ENCODE measurements at places on chromosomes 12 and 14. TPM values are rescaled to one million over a fixed set of nuclear protein-coding genes. Genes with fewer than 3 reads are reported as not detected.
A peak's percentile ranks its signal among the peaks of the same experiment; 100 is the strongest.

KRT73 gene
- not detected for total RNA-seq

CLEC6A gene
- total RNA-seq, result not detected

CPNE8 gene
- total RNA-seq, result 7.1 TPM

KCNMB4 gene
- 0.51 TPM for total RNA-seq

BRMS1L gene
- 5.2 TPM for total RNA-seq

DNA sequence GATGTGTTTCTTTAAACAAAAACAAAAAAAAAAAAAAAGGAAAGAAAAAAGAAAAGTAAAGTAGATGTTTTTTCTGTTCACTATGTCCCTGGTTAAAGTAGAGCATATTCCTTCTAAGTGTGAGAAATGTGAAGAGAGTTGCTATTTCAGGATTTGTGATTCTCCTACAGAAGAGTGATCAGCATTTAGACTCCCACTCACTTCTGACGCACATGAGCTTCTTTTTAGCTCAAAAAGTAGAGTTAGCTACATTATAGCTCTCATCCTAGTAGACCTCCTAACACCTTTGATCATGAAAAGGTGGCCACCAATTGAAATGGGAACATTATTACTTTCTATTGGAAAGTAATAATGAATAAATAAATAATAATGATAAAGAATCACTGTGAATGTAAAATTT lies 368.2 kb downstream of the NAV3 start:
- no peak for DNase-seq

GRCh38 chr12:50988871-50989270 lies 36.5 kb downstream of the HIGD1C start:
- DNase-seq, result no peak

DNA sequence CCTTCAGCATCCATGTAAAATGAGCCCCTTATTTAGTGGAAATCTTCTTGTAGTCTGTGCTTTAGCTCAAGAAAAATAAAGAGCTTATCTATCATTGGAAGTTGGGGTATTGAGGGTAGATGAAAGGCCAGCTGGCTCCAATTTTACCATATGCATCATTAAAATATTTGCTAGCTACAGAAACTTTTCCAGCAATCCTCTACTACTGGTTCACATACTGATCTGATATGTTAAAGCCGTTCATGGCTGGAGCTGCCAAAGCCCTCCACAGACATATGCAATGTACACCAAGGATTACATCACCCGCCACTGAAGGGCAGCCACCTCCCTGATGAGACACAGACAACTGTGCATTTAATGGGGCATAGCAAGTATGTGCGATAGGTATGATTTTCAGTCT lies 1205.3 kb downstream of the GALC start:
- DNase-seq, result no peak

DNA sequence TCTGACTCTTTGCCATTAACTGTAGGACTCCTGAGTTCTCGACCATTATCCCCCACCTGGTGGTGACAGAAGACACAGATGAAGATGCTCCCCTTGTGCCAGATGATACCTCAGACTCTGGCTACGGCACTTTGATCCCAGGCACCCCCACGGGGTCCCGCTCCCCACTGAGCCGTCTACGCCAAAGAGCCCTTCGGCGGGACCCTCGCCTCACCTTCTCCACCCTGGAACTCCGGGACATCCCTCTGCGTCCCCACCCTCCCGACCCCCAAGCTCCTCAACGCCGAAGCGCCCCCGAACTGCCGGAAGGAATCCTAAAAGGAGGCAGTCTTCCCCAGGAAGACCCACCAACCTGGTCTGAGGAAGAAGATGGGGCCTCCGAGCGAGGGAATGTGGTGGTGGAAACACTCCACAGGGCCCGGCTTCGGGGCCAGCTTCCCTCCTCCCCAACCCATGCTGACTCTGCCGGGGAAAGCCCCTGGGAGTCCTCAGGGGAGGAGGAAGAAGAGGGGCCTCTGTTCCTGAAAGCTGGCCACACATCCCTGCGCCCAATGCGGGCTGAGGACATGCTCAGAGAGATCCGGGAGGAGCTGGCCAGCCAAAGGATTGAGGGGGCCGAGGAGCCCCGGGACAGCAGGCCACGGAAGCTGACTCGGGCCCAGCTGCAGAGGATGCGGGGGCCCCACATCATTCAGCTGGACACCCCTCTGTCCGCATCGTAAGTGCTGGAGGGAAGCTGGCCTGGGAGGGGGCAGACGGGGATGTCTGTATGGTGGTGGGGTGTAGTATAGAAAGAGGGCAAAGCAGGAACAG lies 14.4 kb downstream of the TNFRSF1A start:
- DNase-seq, result no peak

- no peak for DNase-seq
Observed at GRCh38 chr12:93989949-93990348, 158.4 kb upstream of the PLXNC1 start.

DNA sequence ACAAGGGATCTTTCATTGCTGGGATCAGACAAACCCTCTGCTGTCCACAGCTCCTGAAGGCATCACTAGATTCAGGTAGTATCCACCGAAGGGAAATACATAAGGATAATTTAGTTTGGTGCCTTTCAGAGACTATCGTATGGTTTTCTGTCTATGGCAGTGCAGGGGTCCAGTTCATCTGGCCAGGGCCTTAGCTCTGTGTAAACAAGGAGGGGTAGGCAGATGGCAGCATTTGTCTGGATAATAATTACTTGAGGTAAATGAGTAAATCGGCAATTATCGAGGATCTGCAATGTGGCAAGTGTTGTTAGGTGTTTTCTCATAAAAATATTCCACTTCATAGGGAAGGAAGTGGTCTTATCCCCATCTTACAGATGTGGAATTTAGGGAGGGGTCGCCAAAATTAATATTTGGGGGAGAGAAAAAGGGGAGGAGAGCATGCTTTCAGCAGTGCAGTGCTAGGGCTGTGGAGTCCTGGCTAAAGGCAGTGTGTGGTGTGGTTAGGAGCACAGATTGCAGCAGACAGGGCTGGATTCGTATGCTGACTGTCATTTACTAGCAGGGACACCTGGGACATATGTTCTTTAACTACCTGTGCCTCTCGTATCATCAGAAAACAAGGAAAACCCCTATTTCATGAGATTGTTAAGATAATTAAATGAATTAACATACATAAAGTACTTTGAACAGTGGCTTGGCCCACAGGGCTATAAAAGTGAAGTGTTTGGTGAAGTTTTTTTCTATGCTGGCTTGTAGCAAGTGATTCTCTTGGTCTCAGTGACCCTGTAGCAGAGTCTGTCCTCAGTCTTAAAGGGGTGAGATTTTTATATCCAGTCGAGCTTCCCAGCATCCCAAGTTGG lies 27.1 kb downstream of the RASSF8 start:
- no peak for DNase-seq

DNA sequence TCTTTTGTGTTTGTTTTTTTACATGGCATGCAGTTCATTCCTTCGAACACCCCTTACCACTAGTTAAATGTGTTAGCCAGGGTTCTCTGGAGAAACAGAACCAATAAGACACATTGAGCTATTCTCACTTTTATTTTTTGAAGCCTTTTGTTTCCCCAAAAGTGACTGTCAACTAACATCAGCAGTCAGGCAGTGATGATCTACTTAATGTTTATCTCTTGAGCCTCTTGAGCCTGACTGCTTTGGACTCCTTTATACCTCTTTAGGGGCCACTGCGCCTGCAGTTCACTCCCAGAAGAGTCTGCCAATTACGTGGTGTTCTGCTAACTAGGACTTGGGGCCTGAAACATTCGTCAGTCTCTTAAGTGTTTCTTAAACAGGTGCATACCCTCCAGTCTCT lies 163.7 kb upstream of the FLRT2 start:
- DNase-seq, result no peak

DNA sequence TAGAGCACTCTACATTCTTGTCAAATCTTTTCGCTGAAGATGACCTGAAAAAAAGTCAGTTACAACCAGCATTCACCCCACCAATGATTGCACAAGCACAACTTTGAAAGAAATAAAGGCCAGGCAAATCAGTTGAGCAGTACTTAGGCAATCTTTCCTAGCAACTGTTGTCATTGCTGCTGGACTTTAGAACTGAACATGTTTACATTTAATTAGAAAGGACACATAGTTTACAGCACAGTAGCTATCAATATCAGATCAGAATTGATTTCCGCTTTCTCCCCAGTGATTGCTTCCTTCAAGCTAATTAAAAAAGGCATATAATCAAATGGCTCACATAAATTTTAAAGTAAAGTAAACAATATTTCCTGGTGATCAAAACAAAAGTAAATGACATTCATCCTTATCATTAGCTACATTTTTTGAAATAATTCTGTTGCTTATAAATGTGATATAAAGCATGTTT lies 128.4 kb downstream of the FOXA1 start:
- DNase-seq, result peak; percentile 6

GRCh38 chr12:24839268-24839791 lies 109.6 kb downstream of the BCAT1 start:
- no peak for DNase-seq

- DNase-seq, result no peak
Observed at GRCh38 chr12:99476956-99477355, 170.6 kb upstream of the GARIN6 start.

- no peak for DNase-seq
Observed at GRCh38 chr12:52091869-52092268, 12.4 kb downstream of the SMIM41 start.

DNA sequence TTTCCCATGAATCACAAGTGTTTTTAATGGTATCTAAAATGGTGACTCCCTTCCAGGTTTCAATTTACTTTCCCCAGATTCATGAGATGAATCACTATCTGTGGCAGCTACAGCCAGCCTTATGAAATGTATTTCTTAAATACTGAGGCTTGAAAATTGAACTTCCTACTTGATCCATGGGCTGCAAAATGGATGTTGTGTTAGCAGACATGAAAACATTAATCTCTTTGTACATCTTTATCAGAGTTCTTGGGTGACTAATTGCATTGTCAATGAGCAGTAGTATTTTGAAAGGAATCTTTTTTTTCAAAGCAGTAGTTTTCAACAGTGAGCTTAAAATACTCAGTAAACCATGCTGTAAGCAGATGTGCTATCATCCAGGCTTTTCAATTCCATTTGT lies 250.8 kb downstream of the SLC6A15 start:
- DNase-seq, result no peak

- no peak for DNase-seq
Observed at GRCh38 chr14:104579507-104579906, at the start of gene C14orf180. Gene C14orf180 (plus strand): TSS chr14:104579764. CDS start chr14:104586431, 6,667 bp downstream.

GRCh38 chr12:120865098-120865497 lies 39.1 kb downstream of the SPPL3 start:
- DNase-seq, result no peak

- DNase-seq, result no peak
Observed at GRCh38 chr14:56657604-56658003, 78.0 kb downstream of the TMEM260 start.

Measured in epithelial cell of proximal tubule (primary cell).